MCF 10A (cell line): ENCODE measurements at places on chromosomes 5 and 9. TPM values are rescaled to one million over a fixed set of nuclear protein-coding genes. Genes with fewer than 3 reads are reported as not detected.

CMBL gene
- total RNA-seq = 17.6 and 24.9 TPM in 2 replicates

OXCT1 gene
- 47.1 and 48.6 TPM in 2 replicates for total RNA-seq

C8G gene
- 1.0 and 1.1 TPM in 2 replicates for total RNA-seq

DMRT1 gene
- not detected in 2 replicates for total RNA-seq

TRIM36 gene
- 4.9 and 7.1 TPM in 2 replicates for total RNA-seq

SHLD3 gene
- 3.0 and 3.7 TPM in 2 replicates for total RNA-seq

PRXL2C gene
- total RNA-seq = 15.6 and 17.0 TPM in 2 replicates

PCDHAC2 gene
- 9.3 and 12.3 TPM in 2 replicates for total RNA-seq

NCBP1 gene
- 35.6 and 38.7 TPM in 2 replicates for total RNA-seq

RLN1 gene
- total RNA-seq = not detected in 2 replicates

IL31RA gene
- 5.8 and 6.4 TPM in 2 replicates for total RNA-seq

UNC13B gene
- total RNA-seq = 20.6 and 22.9 TPM in 2 replicates

LEAP2 gene
- total RNA-seq = 2.9 and 3.2 TPM in 2 replicates

OBP2B gene
- not detected in 2 replicates for total RNA-seq

FAM169A gene
- 13.5 and 14.3 TPM in 2 replicates for total RNA-seq

STOML2 gene
- total RNA-seq = 203 and 209 TPM in 2 replicates

FBP1 gene
- total RNA-seq = not detected in 2 replicates

ZFYVE16 gene
- total RNA-seq = 34.8 and 36.9 TPM in 2 replicates

LIFR gene
- total RNA-seq = 3.7 and 3.9 TPM in 2 replicates

IL3 gene
- not detected in 2 replicates for total RNA-seq
